ENCODE measurements at places on chromosomes 1 and 21. TPM values are rescaled to one million over a fixed set of nuclear protein-coding genes. Genes with fewer than 3 reads are reported as not detected.

The FCAMR gene
- not detected for total RNA-seq

The ORC1 gene
- total RNA-seq: 17.2 TPM

The MYBPH gene
- total RNA-seq: 0.39 TPM

The CCDC27 gene
- not detected for total RNA-seq

All from subcutaneous preadipocyte (primary cell).